ENCODE measurements at places on chromosomes 1 and 21.
A peak's percentile ranks its signal among the peaks of the same experiment; 100 is the strongest.

DNA sequence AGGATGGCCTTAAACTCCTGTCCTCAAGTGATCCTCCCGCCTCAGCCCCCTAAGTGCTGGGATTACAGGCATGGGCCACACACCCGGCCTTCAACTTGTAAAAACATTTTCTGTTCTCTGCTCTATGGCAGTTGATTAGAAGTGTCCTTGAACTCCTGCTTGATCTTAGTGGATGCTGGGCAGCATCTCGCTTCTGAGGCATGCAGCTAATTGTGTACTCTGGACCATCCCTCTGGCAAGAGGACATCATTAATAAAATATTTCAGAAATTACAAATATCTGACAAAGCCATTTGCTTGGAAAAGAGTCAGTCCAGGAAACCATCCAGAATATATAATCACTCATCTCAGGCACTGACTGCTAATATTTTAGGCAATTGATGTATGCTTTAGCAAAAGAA lies 8.1 kb downstream of the NGF start:
- DNase-seq = no peak

DNA sequence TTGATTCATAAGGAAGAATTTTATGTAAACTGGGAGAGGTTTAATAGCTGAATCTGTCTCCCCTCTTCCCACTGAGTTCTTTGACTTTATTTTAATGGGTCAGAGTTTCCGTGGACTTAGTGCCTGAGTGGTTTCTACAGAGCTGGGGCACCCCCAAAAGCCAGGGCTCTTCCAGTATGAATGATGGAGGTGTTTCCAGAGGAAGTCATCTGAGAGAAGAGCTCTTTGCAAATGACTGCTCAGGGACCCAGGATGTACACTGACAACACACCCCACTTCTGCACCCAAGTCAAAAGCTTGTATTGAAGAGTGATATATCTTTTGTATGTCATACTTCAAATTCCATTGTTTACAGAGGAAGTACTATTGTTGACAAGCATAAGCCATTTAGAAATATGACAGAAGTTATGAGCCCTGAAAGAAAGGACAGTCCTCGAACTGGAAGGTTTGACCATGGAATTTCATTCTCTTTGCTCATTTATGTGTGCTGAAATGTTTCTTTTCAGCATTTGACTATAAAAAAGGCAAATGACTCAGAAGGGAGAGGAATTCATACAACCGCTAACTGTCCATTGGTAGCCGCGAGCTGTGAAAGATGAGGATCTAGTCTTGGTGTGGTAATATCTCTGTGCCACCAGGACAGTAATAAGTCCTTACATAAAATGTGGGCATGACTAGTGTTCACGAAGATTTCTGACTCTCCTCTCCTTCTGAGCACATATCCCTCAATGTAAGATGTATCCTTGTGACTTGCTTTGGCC lies 25.4 kb upstream of the LMX1A start:
- DNase-seq = no peak

GRCh38 chr1:221089273-221089672 lies 210.0 kb downstream of the HLX start:
- no peak for DNase-seq

GRCh38 chr1:10299151-10299550 lies 88.8 kb downstream of the KIF1B start:
- DNase-seq = no peak

DNA sequence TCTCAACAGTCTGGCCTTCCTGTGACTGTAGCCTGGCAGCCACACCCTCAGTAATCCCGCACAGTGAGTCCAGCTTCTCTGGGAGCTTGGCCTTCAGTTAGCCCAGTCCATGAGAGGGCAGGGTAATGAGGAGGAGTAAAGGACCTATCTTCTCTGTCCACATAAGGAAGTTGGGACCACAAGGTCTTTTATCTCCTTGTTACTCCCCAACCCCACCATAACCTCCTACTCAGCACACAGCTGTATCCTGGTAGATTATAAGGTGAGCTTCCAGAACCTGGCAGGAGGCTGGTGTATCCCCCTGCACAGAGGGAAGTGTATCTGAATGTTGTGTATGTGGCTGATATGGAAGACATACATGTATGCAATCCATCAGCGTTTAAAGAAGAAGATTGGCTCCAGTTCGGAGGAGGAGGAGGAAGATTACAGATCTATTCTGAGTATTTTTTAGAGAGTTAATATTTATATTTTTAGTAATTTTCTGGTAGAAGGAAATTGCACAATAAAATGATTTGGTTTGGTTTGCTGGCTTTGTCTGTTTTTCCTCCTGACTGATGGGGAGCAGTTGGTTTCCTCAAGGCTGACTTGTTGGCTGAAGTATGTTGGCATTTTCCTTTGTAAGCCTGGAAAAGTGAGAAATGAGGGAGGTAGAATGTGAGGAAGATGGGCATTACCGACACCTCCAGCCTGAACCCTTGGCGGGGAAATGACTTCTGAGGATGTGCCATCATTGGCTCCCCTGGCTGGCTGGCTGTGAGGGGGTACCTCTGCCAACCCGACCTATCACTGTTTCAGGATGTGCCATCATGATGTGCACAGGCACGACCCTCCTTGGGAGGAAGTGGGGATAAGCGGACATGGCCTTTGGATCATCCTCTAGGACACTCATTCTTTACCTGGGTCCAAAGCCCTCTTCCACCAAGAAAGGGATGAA lies 5.0 kb downstream of the C1orf226 start:
- no peak for DNase-seq

- DNase-seq = no peak
These were observed 210.5 kb upstream of the SPAG17 start for GRCh38 chr1:118395430-118395991.

DNA sequence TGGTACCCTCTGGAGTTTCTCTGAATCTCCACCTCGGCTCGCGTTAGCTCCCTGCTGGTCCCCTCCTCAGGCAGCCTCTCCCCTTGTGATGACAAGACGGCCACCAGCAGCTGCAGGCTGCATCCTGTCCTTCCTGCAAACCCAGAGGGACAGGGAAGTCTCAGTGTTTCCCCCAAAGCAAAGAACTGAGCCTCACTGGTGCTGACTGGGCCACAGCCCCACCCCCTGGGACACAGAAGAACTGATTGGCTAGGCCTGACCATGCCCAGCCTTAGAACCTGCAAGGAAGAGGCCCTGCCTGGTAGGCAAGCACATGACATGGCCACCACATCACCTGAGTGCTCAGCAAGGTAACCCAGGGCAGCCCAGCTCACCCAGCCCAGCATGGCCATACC lies 34.6 kb downstream of the TMEM51 start:
- peak; percentile 34 for DNase-seq

- DNase-seq = no peak
These were observed 4.7 kb downstream of the FMOD start for GRCh38 chr1:203346060-203346768.

GRCh38 chr1:20483833-20484518 lies 2.0 kb downstream of the CAMK2N1 start:
- no peak for DNase-seq

DNA sequence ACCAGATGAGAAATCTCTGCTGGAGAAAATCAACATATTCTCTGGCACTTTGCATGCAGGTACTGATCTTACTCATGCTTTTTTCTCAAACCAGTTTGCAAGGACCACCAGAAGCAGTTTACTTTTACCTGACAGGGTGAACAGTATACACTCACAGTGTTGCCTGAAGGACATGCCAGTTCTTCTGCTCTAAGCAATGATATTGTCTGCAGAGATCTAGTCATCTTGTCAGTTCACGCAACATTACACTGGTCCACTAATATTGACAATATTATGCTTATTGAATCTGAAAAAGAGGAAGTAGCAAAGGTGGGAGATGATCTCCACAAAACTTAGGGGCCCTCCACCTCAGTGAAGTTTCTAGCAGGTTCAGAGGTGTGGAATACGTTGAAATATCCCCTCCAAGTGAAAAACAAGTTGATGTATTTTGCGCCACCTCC lies 3.8 kb upstream of the S100B start:
- no peak for DNase-seq

GRCh38 chr1:162300057-162300917 lies 76.4 kb downstream of the SPATA46 start:
- DNase-seq = no peak

- no peak for DNase-seq
These were observed 21.4 kb upstream of the NADK start for GRCh38 chr1:1799716-1800115.

DNA sequence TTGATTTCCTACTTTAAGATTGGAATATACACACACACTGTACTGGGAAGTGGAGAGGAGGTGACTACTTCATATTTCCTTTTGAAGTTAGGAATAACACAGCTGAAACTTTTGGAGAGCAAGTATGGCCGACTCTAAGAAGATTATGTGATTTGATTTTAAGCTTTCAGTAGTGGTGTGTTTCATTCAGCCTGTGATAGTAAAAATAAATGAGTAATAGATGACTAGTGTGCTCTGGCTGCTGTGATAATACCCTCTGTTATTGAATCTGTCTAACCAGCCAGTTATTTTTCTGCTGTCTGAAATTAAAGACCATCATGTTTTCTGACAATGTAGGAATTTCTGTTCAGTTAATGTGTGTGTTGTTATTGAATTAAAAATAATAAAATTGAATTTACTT lies 48.3 kb downstream of the CTTNBP2NL start:
- DNase-seq = no peak

GRCh38 chr1:108141621-108142020 lies 58.5 kb downstream of the SLC25A24 start:
- peak; percentile 20 for DNase-seq

- no peak for DNase-seq
These were observed 65.2 kb downstream of the PUM1 start for GRCh38 chr1:31000301-31000700.

DNA sequence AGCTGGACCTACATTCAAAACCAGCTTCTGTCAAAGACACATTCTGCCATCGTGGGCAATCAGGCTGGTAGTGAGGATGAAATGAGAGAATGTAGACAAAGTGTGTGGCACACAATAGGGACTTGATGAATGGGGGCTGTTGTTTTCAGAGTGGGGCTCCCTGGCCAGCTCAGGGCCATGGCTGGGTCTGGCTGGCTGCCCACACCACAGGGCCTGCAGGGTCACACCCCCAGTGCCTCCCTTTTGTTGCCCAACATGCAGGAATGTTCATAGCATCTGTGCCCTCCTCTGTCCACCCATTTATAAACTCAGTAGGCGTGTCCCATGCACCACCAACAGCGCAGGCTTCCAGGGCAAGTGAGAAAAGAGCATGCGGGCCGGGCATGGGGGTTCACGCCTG lies 20.8 kb upstream of the ECE1 start:
- no peak for DNase-seq

DNA sequence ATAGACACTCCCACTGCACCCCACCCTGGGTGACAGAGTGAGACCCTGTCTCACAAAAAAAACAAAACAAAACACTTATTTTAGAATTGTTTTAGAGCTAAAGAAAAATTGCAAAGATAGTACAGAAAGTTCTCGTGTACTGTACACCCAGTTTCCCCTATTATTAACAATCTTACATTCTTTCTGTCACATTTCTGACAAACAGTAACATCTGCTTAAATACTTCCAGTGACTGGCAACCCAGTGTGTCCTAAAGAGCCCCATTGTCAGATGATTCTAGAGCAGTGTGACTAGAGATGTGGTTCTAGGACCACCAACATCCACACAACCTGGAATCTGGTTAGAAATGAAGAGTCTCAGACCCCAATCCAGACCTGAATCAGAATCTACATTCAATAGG lies 90.5 kb downstream of the LEPR start:
- no peak for DNase-seq

GRCh38 chr21:46171996-46172862 lies 12.0 kb downstream of the SPATC1L start:
- no peak for DNase-seq

DNA sequence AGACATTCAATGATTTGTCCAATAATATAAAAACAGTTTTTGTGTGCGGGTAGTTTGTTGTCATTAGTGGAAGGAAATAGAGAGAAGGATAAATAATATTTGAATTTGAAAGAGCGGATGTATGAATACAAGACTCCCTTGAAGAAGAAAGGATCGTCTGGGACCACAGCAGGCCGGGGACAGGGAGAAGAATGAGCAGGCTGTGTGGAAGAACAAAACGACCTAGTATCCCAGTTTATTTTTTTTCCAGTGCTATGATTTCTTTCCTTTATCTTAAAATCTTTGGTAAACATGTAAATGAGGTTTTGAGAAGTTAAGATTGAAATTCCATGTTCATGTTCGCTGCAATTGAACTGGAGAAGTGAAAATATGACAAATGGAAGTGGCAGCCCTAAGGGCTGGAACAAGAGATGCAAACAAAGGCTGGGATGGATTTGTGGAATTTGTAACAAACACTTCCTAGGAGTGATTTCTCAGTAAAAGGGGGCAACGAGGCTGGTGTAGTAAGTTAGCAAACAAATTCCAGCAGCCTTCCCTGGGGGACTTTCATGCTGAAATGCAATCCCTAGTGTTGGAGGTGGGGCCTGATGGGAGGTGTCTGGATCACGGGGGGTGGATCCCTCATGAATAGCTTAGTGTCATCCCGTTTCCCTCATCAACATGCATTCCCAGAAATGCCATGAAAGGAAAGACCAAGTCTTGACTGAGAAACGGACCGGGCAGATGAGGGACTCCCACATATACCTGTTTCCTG lies 10.2 kb upstream of the IFI16 start:
- peak; percentile 26 for DNase-seq

GRCh38 chr21:45414396-45415187 lies 9.6 kb downstream of the COL18A1 start:
- no peak for DNase-seq

DNA sequence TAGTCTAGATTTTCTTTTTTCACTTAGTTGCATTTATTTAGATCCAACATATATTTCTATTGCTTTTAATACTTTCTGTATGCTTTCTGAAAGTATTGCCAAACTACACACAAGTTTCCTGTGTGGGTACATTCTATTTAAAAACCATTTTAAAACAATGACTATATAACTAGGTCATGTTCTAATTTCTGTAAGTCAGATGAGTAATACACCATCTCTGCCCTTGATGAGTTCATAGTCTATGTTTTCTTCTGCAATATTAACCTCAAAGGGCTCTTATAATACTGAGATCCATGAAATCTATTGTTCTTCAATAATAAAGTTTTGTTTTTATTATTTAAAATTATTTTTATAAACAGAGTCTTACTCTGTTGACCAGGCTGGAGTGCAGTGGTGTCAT lies 68.3 kb downstream of the RNASEL start:
- no peak for DNase-seq

GRCh38 chr1:239049571-239049970 lies 336.8 kb upstream of the CHRM3 start:
- DNase-seq = no peak

GRCh38 chr1:91402023-91402422 lies 2.6 kb downstream of the HFM1 start:
- DNase-seq = peak; percentile 24

GRCh38 chr1:164912290-164912689 lies 353.3 kb downstream of the PBX1 start:
- DNase-seq = no peak

GRCh38 chr1:161921491-161921890 lies 102.2 kb downstream of the OLFML2B start:
- DNase-seq = no peak

GRCh38 chr1:182071924-182072323 lies 10.4 kb upstream of the ZNF648 start:
- DNase-seq = no peak

GRCh38 chr1:54273092-54273794 lies 73.3 kb downstream of the MRPL37 start:
- DNase-seq = no peak
